ENCODE measurements at places on chromosomes 5 and 9.

DNA sequence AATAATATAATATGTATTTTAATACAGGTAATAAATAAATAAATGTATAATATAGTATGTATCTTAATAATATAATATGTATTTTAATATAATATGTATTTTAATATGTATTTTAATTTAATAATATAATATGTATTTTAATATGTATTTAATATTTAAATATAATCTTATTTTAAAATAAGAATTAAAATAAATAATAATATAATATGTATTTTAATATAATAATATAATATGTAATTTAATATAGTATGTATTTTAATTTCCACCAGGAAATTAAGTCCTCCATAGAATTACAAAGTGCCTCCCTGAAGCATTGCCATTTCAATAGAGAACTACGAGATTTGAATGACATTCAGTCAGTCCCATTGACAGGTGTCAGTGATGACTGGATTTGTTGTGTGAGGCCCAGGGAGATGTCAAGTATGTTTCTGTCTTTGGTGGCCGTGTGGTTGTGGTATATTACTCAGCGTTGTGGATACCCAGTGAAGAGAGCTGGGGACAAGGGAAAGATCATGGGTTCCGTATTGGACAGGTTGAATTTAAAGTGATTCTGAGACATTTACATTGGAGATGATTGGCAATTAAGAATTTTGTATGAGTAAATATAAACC is 14.2 kb upstream of the C5orf46 start:
- no peak for DNase-seq

- no peak for DNase-seq
These were observed 715 bp upstream of the C5orf34 start for GRCh38 chr5:43515678-43516048.

GRCh38 chr9:22452415-22453010 is 5.9 kb downstream of the DMRTA1 start:
- no peak for DNase-seq

DNA sequence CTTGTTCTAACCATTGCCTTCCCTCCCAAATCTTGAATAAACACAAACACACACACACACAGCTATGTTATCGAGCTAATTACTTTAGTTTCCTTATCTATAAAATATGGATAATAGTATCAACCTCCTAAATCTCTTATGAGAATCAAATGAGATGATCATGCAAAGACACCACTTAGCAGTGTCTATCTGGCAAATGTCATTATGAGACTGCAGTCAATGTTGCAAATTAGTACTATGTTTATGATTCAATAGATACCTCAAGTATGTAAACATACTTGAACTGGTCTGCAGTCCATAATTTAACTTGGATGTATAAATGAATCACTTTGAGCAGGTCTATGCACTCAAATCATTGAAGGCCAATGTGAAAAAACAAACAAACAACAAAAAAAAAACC is 22.2 kb upstream of the ERAP2 start:
- no peak for DNase-seq

GRCh38 chr5:160747987-160748386 is 104.0 kb downstream of the ATP10B start:
- no peak for DNase-seq

DNA sequence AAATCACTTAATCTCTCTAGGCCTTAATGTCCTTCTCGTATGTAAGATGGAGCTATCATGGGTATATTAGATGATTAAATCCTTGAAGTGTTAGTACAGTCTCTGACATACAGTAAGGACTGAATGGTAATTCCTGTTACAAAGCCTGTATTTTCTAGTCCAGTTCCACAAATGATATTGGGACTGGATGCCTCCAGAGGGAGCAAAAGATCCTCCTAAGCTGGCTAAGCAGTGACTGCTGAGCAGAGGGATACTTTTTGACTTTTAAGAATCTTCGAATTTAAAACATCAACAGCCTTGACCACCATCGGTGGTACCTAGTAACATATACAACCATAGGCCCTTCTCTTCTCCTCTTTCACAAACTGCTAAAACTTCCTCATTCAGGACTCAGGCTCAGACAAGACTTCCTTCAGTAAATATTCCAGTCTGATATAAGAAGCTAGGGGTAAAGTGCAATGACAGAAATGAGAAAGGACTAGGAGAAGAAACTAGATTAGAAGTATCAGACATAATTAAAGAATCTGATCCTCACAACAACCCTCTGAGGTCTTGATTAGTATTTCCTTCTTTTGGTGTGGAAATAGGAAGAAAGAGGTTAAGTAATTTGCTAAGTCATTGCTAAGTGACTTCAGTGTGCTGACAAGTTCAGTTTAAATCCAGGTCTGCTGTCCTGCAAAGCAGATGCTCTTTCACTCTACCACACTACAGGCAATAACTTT is 13.9 kb downstream of the PTAR1 start:
- no peak for DNase-seq

GRCh38 chr9:17484906-17485305 is 94.0 kb upstream of the SH3GL2 start:
- DNase-seq = no peak

GRCh38 chr5:89083791-89084190 is 200.8 kb upstream of the MEF2C start:
- no peak for DNase-seq

DNA sequence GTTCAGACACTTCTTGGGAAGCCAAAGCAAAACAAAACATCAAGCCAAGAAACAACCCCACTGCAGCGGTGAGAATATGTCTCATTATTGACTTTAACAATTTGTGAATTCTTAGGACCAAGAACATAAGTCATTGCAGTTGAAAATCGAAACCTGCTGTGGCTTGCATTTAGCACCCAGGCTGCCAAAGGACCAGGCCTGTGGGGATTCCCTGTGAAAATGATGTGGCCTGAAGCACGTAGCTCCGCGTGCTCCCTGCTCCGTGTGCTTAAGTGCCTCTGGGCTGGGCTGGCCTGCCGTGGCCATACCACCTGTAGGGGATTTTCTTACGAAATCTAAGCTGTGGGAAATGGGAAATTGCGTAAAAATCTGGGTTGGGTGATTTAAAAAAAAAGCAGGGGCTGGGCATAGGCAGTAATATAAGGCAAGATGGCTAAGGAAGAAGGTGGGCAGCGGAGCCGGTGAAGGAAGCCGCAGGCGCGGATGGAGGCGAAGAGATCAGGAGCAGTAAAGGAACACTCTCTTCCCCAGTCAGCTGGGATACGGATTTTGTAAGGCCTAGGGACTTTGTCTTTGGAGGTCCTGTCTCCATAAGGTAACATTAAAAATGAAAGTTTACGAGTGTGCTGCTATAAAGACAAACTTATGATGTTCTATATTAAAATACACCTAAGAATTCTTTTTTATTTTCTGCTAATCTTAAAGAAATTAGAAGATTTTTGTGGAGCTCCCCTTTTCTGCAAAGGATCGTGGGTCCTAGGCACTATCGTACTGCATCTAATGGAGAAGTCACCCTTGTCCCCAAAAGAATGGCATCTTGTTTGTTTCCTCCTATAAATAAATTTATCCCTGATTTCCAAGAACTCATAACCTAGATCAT is 189.6 kb upstream of the SEMA6A start:
- no peak for DNase-seq

- no peak for DNase-seq
These were observed 523.0 kb downstream of the CSNK1G3 start for GRCh38 chr5:124034963-124035362.

GRCh38 chr5:136726506-136726905 is 361.2 kb upstream of the TRPC7 start:
- DNase-seq = no peak
